Renal cortical epithelial cell (primary cell): ENCODE measurements at places on chromosomes 2 and 18. TPM values are rescaled to one million over a fixed set of nuclear protein-coding genes. Genes with fewer than 3 reads are reported as not detected.

The CRYGC gene
- not detected in 2 replicates for total RNA-seq

The RFTN2 gene
- total RNA-seq, result under 0.01 and 0.05 TPM in 2 replicates

The SKOR2 gene
- not detected in 2 replicates for total RNA-seq

The ANKRD62 gene
- not detected in 2 replicates for total RNA-seq

The TRABD2A gene
- total RNA-seq, result 1.1 and 3.1 TPM in 2 replicates

The DSG2 gene
- 111 and 134 TPM in 2 replicates for total RNA-seq

The PTPRM gene
- 103 and 263 TPM in 2 replicates for total RNA-seq

The ASB3 gene
- total RNA-seq, result 22.4 and 34.3 TPM in 2 replicates

The OTX1 gene
- total RNA-seq, result 0.20 TPM in 1 of 2 replicates, not detected in the other
